ENCODE measurements at places on chromosomes 4 and X. TPM values are rescaled to one million over a fixed set of nuclear protein-coding genes. Genes with fewer than 3 reads are reported as not detected.

PPEF1 gene
- total RNA-seq, result not detected

FRMPD3 gene
- 0.42 TPM for total RNA-seq

KCNIP4 gene
- not detected for total RNA-seq

AGTR2 gene
- total RNA-seq, result not detected

DNA sequence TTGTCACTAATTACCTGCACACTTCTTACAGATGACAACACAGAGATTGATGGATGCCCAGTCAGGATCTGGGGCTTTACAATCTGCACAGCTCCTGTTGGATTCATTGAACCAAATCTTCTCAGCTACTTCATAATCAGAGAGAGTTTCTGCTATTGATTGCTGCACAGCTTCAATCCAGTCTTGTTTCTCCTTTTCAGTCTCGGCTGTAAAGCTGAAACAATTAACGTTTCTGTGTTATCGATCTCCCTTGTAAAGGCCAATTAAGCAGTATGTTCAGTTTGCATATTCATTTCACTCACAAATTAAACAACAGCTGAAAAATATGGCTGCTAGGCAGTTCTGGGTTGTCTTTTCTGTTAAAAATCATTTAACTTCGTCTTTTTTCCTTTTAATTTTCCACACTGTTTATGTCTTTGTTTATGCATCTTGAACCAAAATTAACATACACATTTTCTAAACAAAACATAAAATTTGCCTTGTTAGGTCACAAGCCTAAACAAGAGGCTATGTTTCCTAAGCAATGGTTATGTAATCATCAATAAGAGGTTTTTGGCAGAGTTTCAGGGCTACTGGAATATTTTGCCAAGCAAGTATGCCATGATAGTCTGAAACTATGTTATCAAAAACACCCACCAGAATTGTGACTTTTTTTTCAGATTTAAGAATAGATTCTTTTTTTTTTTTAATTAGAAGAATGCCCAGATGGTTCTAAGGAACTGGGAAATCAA is 79.2 kb downstream of the ARAP2 start:
- no peaks in the 10 kb centered on the region for H3K27me3 ChIP-seq
- DNase-seq, result no peak
- H3K4me1 ChIP-seq, result no peaks in the 10 kb centered on the region
- no peaks in the 10 kb centered on the region for H3K36me3 ChIP-seq
- no peak overlapping the region for H3K4me3 ChIP-seq

DNA sequence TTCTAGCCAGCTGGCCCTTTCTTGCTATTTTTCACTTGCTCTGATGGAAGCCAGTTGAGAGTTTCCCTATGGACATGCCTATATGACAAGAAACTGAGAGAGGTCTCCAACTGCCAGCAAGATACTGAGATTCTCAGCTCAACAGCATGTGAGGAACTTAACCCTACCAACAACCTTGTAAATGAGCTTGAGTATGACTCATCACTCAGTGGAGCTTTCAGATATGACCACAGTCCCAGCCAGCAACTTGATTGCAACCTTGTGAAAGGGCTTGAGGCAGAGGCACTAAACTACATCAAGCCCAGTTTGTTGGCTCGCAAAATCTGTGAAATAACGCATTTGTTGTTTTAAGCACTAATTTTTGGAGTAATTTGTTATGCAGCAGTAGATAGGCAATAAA is 175.8 kb downstream of the COMMD8 start:
- H3K27me3 ChIP-seq, result no peaks in the 10 kb centered on the region
- no peak overlapping the region for H3K4me3 ChIP-seq
- DNase-seq, result no peak
- H3K36me3 ChIP-seq, result no peaks in the 10 kb centered on the region

DNA sequence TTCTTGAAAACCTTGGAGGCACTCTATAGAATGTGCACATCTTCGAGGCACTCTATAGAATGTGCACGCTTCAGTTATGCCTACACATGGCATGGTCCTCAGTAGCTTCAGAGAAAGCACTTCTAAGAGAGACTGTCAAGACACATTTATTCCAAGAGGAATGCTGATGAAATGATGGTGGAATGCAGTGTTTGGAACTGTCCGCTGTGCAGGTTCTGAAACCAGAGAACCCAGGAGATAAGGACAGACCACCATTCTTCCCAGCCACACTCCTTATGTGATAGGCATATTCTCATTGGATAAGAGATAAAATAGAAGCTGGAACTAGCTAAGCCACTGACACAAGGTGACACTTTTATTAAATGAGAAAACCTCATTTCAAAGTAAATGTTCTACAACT is 263.3 kb downstream of the NLGN4X start:
- H3K4me3 ChIP-seq, result no peak overlapping the region
- no peak overlapping the region for H3K27ac ChIP-seq
- H3K27me3 ChIP-seq, result no peaks in the 10 kb centered on the region
- no peaks in the 10 kb centered on the region for H3K4me1 ChIP-seq
- DNase-seq, result no peak
